ENCODE measurements at places on chromosomes 1 and 21. TPM values are rescaled to one million over a fixed set of nuclear protein-coding genes. Genes with fewer than 3 reads are reported as not detected.

PLEKHO1 gene
- 49.4 TPM for total RNA-seq

GRCh38 chr1:233372218-233373120, 44.9 kb downstream of the MAP3K21 start:
- peaks cover 8% of the 10 kb centered on the region for H3K27me3 ChIP-seq
- no peaks in the 10 kb centered on the region for H3K4me1 ChIP-seq
- no peak for DNase-seq

GRCh38 chr1:94616506-94616905, 74.9 kb upstream of the F3 start:
- no peak for DNase-seq
- H3K4me1 ChIP-seq = peaks cover 6% of the 10 kb centered on the region
- H3K27me3 ChIP-seq = no peaks in the 10 kb centered on the region
- no peak overlapping the region for H3K27ac ChIP-seq
- H3K36me3 ChIP-seq = no peaks in the 10 kb centered on the region

RIPK4 gene
- 0.11 TPM for total RNA-seq

PFKFB2 gene
- 107 TPM for total RNA-seq

FDPS gene
- 75.0 TPM for total RNA-seq

GRCh38 chr1:87111659-87112371, 197.4 kb downstream of the HS2ST1 start:
- H3K27me3 ChIP-seq = no peaks in the 10 kb centered on the region
- H3K4me1 ChIP-seq = peaks cover 14% of the 10 kb centered on the region
- H3K4me3 ChIP-seq = no peak overlapping the region
- no peak for DNase-seq

DNA sequence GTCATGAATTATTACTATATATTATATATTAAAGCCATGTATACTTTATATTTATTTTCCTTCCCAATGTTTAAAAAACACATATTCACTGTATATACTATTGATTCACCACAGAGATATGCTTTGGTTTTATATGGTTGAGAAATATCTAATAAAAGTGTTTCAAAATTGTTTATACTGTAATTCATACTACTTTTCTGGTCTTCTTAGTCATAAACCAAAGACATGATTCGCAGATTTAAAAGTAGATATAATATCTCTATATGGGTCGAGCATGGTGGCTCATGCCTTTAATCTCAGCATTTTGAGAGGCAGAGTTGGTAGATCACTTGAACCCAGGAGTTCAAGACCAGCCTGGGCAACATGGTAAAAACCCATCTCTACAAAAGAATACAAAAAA, 738.4 kb downstream of the USP25 start:
- DNase-seq = no peak
- peaks cover 32% of the 10 kb centered on the region for H3K4me1 ChIP-seq
- no peak overlapping the region for H3K4me3 ChIP-seq
- no peak overlapping the region for H3K27ac ChIP-seq

DNASE2B gene
- total RNA-seq = not detected

DNA sequence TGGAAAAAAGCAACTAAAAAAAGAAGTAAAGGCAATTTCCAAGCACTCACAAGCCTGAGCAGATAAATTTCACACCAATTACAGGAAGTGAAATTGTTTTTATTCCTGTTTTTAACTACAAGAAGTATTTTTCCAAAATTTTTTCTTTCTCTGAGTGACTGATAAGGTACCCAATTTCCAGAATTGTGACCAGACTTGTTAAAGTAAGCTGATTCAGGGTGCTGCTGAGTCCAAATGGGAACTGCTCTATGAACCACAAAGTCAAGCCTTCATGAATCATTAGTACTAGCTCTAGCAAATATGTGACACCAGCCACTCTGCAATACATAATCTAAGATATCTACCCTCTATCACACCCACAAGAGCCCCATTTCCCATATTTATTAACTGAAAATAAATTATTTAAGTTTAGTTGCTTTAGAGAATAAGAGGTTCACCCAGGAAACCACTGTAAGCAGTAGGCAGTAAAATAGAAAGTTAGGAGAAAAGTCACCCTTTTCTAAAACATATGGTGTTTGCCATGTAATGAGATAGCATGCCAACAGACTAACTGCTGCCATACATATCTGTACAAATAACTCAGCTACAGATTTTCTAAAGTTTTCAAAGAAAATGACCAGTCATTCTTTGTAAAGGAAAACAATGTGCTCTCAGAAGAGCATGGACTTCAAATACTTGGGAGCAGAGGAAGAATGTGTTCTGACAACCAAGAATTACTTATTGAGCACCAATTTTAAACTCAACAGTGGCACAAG, 43.1 kb upstream of the TNFSF18 start:
- no peaks in the 10 kb centered on the region for H3K36me3 ChIP-seq
- H3K4me1 ChIP-seq = no peaks in the 10 kb centered on the region
- H3K4me3 ChIP-seq = no peak overlapping the region

- no peak overlapping the region for H3K27ac ChIP-seq
- no peak for DNase-seq
Measured at GRCh38 chr1:222769181-222769580, 32.2 kb downstream of the FAM177B start.

DNA sequence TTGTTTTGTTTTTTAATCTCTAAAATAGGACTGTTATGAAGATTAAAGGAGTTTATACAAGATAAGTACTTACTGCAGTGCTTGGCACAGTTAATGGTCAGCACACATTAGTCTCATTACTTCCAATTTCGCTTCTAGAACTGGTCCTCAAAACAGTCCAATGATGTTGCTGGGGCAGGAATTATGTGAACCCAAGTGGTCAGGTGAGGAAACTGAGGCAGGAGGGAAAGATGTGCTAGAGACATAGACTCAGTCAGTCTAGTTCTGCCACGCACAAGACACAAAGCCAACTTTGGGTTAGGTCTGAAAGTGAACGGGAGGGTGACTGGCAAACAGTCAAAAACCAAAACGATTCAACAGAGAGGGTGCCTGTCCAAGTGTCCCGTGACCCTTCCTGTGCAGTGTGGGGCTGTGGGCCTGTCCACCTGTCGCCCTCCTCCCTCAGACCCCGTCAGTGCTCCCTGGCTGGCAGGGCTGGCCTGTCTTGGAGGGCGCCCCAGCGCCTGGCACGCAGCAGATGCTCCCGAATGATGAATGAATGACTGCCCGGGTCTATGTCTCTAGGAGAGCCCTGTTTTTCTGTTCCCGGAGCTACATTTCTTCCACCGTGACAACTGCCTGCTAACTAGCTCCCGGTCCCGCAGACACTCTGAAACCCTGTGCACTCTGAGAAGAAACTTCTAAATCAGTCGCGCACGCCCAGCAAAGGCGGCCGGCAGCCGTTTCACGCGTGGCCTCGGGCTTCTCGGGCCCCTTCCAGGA, 2.4 kb downstream of the LRP8 start:
- peak overlapping the region; percentile 68 for H3K27ac ChIP-seq
- no peaks in the 10 kb centered on the region for H3K36me3 ChIP-seq
- peaks cover 42% of the 10 kb centered on the region for H3K27me3 ChIP-seq

SHISA4 gene
- total RNA-seq = 191 TPM

ERG gene
- total RNA-seq = 17.3 TPM

GRCh38 chr1:64981601-64982533, 15.5 kb upstream of the JAK1 start:
- H3K27me3 ChIP-seq = no peaks in the 10 kb centered on the region
- peaks cover 2% of the 10 kb centered on the region for H3K4me1 ChIP-seq
- no peak overlapping the region for H3K27ac ChIP-seq
- H3K36me3 ChIP-seq = peaks cover 29% of the 10 kb centered on the region
- no peak overlapping the region for H3K4me3 ChIP-seq
- DNase-seq = no peak

HES5 gene
- total RNA-seq = 0.63 TPM

DRAXIN gene
- 0.05 TPM for total RNA-seq

- H3K4me1 ChIP-seq = peaks cover 59% of the 10 kb centered on the region
- DNase-seq = peak; percentile 66
- peak within 1 kb of the TSS; percentile 69 for H3K4me3 ChIP-seq
- no peaks in the 10 kb centered on the region for H3K27me3 ChIP-seq
- H3K27ac ChIP-seq = peak within 1 kb of the TSS; percentile 94
- H3K36me3 ChIP-seq = no peaks in the 10 kb centered on the region
Measured at GRCh38 chr1:39204441-39205081, at the start of gene MACF1. Gene MACF1 (plus strand): TSS chr1:39204695. CDS start chr1:39205023, 328 bp downstream.

DNA sequence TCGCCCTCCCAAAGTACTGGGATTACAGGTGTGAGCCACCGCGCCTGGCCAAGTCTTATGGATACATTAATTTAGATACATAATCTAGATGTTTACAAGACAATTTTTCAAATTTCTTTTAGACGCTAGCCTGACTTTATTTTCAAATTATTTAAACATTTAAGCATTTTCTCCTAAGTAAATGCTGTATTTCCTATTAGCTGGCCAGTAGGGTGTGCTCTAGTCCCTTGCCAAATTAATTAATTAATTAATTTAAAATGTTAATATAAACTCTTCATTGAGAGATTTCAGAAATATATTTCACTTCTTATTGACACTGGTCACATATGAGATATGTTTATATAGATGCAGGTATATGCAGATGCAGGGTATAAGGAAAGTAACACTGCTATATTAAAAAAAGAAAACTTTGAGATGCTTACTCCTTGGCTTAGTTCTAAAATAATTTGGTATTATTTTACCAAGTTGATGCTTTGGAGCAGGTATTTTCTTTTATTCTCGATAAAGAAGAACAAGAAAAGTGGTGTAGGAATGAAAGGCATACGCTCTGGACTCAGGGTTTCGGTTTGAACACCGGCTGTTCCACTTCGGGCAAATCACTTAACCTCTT, 5.2 kb upstream of the ERRFI1 start:
- peaks cover 27% of the 10 kb centered on the region for H3K4me1 ChIP-seq
- H3K4me3 ChIP-seq = no peak overlapping the region
- H3K27ac ChIP-seq = no peak overlapping the region
- DNase-seq = no peak

DNA sequence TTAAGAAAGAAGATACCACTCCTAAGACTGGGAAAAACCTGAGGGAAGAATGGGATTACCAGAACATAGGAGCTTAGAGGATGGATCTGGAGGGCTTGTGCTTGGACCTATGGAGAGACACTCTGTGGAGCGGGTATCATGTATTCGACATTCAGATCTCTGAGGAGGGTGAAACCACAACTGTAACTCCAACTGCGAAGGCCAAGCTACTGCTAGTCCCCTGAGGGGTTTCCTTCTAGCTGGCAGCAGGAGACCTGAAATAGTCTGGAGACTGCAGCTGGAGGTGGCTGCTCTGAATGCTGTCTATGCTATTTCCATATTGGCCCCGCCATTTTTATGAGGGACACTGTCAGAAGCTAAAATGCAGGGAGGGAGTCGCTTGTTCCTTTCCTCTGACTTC, 462.3 kb downstream of the PTPRC start:
- DNase-seq = no peak
- H3K36me3 ChIP-seq = no peaks in the 10 kb centered on the region
- no peaks in the 10 kb centered on the region for H3K27me3 ChIP-seq
- no peaks in the 10 kb centered on the region for H3K4me1 ChIP-seq
- H3K4me3 ChIP-seq = no peak overlapping the region
- no peak overlapping the region for H3K27ac ChIP-seq

GRCh38 chr1:84379917-84380180, 18.4 kb upstream of the DNASE2B start:
- no peak overlapping the region for H3K4me3 ChIP-seq
- H3K27me3 ChIP-seq = no peaks in the 10 kb centered on the region
- H3K4me1 ChIP-seq = peaks cover 23% of the 10 kb centered on the region
- H3K27ac ChIP-seq = no peak overlapping the region

- H3K4me3 ChIP-seq = peak overlapping the region; percentile 89
- peak overlapping the region; percentile 96 for H3K27ac ChIP-seq
- DNase-seq = no peak
- peaks cover 11% of the 10 kb centered on the region for H3K36me3 ChIP-seq
- peaks cover 50% of the 10 kb centered on the region for H3K4me1 ChIP-seq
Measured at GRCh38 chr21:31659286-31659535, 282 bp upstream of the SOD1 start.

GRCh38 chr1:206693029-206693428, 8.3 kb downstream of the MAPKAPK2 start:
- peak overlapping the region; percentile 46 for H3K4me3 ChIP-seq
- DNase-seq = peak; percentile 90
- peak overlapping the region; percentile 97 for H3K27ac ChIP-seq
- no peaks in the 10 kb centered on the region for H3K27me3 ChIP-seq

DNA sequence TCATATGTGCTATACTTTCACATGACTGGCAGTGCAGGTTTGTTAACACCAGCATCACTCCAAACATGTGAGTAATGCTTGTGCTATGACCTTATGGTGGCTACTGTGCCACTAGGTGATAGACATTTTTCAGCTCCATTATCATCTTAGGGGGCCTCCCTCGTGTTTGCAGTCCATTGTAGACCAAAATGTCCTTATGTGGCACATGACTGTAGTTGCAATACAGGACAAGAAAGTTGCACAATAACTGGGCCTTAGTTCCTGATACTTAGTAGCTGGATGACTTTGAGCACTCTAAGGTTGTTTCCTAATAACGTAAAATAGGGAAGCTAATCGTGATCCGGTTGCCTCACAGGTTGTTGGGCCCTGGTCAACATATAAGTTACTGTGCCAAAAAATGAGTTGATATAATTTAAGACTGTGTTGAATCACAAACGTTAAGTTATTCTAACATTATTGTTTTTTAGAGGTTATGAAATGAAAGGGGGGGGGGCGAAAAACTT, 511 bp upstream of the SNX27 start:
- H3K4me3 ChIP-seq = peak overlapping the region; percentile 99
- H3K27ac ChIP-seq = peak overlapping the region; percentile 94
- H3K36me3 ChIP-seq = no peaks in the 10 kb centered on the region
- peaks cover 8% of the 10 kb centered on the region for H3K27me3 ChIP-seq
- H3K4me1 ChIP-seq = peaks cover 37% of the 10 kb centered on the region
- no peak for DNase-seq

GRCh38 chr1:177044390-177044789, 120.1 kb downstream of the ASTN1 start:
- no peaks in the 10 kb centered on the region for H3K4me1 ChIP-seq
- no peak overlapping the region for H3K27ac ChIP-seq
- H3K4me3 ChIP-seq = no peak overlapping the region
- no peaks in the 10 kb centered on the region for H3K36me3 ChIP-seq
- H3K27me3 ChIP-seq = peaks cover 13% of the 10 kb centered on the region

TMPRSS15 gene
- not detected for total RNA-seq

RGSL1 gene
- not detected for total RNA-seq

UBE2U gene
- total RNA-seq = 0.85 TPM

GRCh38 chr1:225834417-225835329, 24.7 kb downstream of the EPHX1 start:
- H3K4me3 ChIP-seq = no peak overlapping the region
- DNase-seq = peak; percentile 64
- peaks cover 28% of the 10 kb centered on the region for H3K4me1 ChIP-seq
- peak overlapping the region; percentile 83 for H3K27ac ChIP-seq

GRCh38 chr1:14811573-14811972, 213.1 kb downstream of the KAZN start:
- DNase-seq = no peak
- H3K27ac ChIP-seq = no peak overlapping the region
- no peak overlapping the region for H3K4me3 ChIP-seq
- H3K36me3 ChIP-seq = peaks cover 3% of the 10 kb centered on the region
- H3K27me3 ChIP-seq = no peaks in the 10 kb centered on the region

SPRR2G gene
- total RNA-seq = not detected

GBP2 gene
- 8.8 TPM for total RNA-seq

DNA sequence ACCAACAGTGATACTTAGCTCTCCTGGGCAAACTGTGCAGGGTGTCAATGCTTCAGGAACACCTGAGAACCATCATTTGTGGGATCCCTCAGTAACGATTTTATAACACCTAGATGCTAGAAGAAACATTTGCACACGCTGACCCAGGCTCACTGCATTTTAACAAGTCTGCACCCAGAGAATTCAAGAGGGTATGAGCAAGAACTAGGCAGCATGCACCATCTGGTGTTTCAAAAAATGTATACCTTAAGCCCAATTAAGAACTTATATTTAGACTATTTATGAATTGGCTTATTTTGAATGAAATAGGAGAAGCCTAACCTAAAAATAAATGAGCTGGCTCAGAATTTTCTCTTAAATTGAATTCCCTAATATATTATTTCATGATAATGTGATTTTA, 400.5 kb downstream of the GPATCH2 start:
- H3K4me3 ChIP-seq = no peak overlapping the region
- no peak overlapping the region for H3K27ac ChIP-seq
- H3K4me1 ChIP-seq = no peaks in the 10 kb centered on the region
- H3K36me3 ChIP-seq = no peaks in the 10 kb centered on the region

All from left ventricle myocardium inferior (tissue), 1 donor.